ENCODE measurements at places on chromosomes 1 and 21. TPM values are rescaled to one million over a fixed set of nuclear protein-coding genes. Genes with fewer than 3 reads are reported as not detected.

Gene NLRP3
- total RNA-seq = 6.8 TPM

Gene PGBD5
- total RNA-seq = 0.78 TPM

Gene MX1
- total RNA-seq = 159 TPM

Gene GBP3
- total RNA-seq = 47.1 TPM

Gene RHCE
- total RNA-seq = not detected

Data from upper lobe of left lung (tissue), 6 donors.